ENCODE measurements at places on chromosomes 2 and 18.

GRCh38 chr2:231592636-231593145, at the start of gene TEX44:
TSS of gene TEX44 (plus strand) at chr2:231592864. CDS start at chr2:231592952, 88 bp downstream.
- DNase-seq, result no peak

DNA sequence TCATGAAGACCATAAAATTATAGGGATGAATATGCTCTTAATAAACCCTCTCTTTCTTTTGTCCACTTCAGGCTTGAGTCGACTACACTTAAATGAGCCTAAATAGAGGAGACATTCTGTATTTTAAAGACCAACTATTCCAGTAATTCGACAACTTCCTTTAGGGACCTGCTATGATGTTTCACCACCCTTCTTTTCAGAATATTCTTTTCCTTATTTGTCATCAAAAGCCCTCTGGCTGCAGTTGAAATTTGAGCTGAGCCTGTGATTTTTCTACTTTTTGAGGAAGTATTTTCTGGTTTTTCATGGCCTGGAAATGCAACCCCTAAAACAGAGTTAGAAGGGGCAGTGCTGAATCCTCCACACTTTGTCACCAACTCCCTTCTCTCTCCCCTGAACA, 287.0 kb downstream of the EPHA4 start:
- no peak for DNase-seq

DNA sequence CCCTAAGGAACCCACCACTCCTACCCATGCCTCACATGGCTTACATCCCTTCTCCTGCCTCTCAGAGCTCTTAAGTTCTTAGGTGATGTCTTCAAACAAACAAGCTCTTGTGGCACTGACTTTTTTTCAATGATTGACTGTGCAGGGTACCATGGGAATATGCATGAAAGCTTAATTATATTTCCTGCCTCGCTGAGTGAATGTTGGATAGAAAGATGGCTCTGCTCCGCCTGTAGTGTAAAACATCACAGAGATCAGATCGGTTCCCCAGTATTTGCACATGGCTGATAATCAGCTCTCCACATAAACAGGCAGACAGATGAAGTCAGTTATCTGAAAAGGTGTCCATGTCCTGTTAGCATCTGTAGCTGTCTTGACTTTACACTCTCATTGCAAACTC, 820.8 kb downstream of the TDRD15 start:
- no peak for DNase-seq

DNA sequence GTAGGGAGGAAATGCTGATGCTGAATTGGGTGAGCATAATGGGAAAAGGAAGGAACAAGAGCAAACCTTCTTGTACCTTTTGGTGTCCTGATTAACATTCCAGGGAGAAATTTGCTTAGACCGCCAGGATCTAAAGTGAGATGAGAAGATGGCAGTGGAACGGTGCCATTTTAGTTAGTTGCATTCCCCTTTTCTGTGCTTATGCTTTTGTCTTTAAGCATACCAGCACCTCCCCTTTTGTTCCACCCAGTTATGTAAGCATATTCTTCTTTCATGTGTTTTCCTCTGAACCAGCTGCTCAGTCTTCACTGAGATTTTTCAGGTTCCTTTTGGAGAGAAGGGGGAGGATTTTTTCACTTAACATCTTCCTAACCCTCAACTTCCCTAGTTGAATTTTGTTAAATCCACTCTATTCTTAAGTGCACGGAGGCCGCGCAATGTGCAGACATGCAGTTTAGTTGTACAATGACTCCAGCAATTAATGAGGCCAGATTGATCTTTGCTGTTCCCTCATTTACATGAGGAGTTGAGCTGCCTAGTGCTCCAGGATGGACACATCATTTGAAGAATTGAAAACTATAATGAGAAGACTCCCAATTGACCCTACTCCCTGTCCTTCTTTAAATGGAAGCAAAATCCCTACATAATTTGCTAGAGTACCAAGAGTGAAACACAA, 73.9 kb downstream of the MAP4K4 start:
- DNase-seq, result no peak

GRCh38 chr2:8605351-8606065, 76.3 kb upstream of the ID2 start:
- DNase-seq, result no peak

Measured in CD4-positive, alpha-beta memory T cell (primary cell).